Ammon's horn (tissue), 1 donor: ENCODE measurements at places on chromosomes 6 and 20.

GRCh38 chr6:20661721-20662120 is 127.5 kb downstream of the CDKAL1 start:
- DNase-seq: no peak

DNA sequence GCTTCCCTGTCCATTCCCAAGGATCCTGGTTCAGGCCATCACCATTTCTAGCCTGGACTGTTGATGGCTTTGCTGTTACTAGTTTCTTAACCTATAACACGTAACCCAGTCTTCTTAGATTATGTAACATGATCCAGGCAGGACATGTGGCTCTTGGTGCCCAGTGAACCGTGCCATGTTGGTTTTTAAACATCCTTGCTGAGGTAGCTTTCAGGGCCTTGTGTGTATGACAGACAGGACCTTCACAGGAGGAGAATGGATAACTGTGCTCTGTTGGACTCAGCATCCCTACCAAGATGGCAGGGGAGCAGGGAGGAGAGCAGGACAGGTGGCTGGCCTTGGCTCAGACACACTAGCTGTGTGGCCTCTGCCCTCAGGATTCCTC is 46.8 kb downstream of the PANK2 start:
- no peak for DNase-seq

GRCh38 chr6:84560436-84561390 is 203.7 kb downstream of the TBX18 start:
- DNase-seq: no peak

DNA sequence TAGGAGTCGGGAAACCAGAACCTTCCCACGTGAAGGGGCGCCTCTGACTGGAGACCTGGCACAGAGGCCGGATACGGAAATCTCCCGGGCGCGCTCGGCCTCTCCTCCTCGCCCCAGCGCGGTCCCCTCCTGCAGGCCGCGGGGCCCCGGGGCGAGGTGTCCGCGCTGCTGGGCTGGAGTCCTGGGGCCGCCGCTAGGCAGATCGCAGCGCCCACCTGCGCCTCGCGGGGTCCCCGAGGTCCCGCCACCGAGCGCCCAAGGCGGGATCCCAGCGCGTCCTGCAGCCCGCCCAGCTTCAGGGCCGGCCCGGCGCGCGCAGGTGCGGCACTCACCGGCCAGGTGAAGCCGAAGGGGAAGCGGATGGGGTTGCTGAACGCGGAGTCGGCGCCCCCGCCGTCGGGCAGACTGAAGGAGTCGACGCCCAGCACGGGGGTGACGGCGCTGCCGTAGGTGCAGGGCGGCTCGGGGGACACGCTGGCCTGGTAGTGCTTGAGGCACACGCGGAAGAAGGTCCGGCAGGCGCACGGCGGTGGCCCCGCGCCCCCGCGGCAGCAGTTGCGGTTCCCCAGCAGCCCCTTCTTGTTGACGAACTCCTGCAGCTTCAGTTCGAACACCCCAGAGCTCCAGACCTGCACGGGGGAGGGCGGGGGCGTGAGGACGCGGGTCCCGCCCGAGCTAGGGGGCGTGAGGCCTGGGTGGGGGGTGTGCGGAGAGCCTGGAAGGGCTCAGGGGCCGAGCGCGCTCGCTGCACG is 1.5 kb downstream of the DLL1 start:
- DNase-seq: no peak

- DNase-seq: no peak
These were observed 115.9 kb downstream of the BMP5 start for GRCh38 chr6:55759536-55759935.

GRCh38 chr6:14713008-14713960 is 532.6 kb upstream of the JARID2 start:
- DNase-seq: peak; percentile 55

GRCh38 chr6:109483735-109484057 is 677 bp upstream of the ZBTB24 start:
- DNase-seq: no peak

DNA sequence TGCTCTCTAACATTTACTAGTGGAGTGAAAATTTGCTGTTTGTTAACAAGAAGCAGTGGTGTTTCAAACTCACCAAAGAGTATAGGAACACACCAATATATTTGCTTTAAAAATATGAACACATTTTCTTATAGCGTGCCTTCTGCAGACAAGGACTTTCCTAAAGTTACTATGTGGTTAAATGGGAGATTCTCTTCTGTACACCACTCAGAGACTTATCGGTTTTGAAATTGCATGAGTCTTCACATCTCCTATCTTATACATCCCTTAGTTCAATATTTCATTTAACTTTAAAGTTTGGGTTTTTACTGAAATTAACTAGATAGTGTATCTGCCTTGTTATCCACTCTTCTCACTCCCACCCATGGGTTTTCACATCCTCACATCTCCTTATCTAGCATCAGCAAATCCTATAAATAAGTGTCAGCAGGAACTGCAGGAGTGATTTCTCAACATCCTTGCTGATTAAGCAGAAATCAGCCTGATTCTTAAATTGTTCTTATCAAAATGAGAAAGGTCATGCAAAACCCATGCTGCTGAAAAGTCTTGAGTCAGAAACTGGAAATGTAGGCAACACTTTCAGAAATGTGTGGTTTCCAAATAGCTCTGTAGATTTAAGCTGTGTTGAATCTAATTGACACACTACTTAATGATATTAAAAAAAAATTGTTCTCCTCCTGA is 1075.6 kb upstream of the GJE1 start:
- DNase-seq: no peak

DNA sequence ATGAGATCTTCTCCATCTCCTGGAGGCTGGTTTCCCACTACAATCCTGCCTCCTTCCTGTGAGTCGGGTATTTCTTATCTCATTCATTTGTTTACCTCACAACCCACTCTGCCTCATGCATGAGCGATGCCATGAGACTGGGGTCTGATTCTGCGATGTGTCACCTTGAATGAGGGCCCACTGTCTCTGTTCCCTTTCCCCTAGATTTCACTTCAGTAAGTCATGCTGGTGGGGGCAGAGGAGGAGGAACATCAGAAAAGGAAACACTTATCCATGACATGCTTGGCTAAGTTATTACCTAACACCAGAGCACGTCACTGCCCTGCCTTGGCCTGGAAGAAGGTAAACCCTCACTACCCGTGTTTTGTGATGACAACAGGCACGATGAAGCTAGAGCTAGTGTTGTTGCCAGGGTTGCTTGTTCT is 337.4 kb upstream of the PRDM1 start:
- DNase-seq: peak; percentile 4

DNA sequence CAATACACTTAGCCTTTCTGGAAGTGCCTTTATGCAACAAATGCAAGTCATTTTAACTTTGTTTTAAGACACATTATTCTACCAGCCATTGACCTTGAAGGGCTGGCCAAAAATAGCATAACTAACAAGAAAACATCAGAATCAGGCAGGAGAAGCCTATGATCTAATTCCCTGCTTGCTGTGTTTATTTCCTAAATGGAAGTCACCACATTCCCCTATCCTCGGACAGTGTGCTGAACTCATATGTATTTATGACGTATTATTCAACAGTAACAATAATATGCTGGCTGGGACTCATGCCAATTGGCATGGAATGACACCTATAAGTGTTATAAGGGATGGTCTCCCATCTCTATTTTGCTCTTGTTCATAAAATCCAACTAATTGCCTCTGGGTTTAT is 140.7 kb downstream of the MAP3K7 start:
- no peak for DNase-seq

DNA sequence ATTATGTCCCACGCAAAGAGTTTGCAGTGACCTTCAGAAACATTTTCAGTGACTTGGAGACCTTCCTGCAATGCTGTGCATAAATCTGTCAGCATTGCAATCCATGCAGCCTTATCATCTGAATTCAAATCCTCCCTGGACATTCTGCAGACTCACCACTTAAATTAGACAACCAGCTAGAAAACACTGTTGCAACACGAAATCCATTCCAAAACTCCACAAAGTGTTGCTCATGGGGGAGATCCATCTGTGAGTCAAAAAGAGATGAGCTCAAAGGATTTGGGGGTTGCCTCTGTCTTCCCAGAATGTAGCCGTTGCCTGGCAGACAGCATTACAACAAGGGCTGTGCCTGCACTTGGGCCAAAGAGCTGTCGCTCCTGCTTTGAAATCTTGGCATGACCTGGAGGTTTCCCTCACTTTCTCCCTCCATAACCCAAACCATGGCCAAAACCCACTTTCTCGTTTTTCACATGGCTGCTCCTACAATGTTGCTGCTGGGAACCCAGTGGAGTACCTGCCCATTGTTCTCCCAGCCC is 163.5 kb upstream of the CDYL start:
- DNase-seq: peak; percentile 38

GRCh38 chr6:47203938-47204611 is 105.6 kb downstream of the TNFRSF21 start:
- no peak for DNase-seq

DNA sequence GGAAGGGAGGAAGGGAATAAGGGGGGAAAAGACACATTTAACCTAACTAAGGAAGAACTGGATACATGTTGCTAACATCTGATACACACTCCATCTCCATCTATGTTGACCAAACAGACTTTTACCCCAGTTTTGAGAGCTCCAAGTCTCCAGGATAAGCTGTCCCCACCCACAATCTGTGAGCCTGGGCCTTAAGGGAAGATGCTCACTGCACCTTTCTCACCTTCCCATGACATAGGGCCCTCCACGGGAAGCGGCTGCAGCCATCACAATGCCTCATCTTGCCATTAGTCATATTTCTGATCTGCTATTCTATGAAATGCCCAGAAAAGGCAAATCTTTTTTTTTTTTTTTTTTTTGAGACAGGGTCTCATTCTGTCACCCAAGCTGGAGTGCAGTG is 126.6 kb upstream of the SALL4 start:
- DNase-seq: no peak

- DNase-seq: no peak
These were observed 22.4 kb downstream of the CALHM6 start for GRCh38 chr6:116483616-116484015.

DNA sequence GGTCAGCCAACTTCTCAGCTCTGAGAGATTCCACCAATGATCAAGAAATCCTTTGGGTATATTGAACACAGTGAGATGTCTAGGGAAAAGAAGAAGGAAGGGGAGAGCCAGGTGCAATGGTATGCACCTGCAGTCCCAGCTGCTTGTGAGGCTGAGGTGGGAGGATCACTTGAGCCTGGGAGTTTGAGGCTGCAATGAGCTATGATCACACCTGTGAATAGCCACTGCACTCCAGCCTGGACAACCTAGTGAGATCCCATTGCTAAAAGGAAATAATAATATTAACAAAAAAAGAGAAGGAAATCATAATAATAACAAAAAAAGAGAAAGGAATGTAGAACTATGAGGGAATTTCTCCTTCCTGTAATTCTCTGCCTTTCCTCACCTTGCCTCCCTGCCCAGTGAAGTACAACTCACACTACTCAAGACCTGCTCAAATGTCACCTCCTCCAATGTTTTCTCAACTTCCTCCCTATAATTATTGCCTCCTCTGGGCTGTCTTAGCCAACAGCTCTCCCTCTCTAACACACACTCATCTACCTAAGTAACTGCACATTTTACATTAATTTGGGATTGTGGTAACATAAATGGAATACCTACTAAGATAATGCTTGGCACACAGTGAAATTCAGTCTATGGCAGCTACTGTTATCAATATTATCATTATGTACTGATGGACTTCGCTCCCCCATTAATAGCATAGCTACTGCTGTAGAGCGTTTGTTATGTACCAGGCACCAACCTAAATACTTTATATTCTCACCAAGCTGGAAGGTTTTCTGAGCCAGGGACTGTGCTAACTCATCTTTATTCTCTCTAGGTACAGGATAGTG is 103.6 kb downstream of the KIF13A start:
- no peak for DNase-seq

DNA sequence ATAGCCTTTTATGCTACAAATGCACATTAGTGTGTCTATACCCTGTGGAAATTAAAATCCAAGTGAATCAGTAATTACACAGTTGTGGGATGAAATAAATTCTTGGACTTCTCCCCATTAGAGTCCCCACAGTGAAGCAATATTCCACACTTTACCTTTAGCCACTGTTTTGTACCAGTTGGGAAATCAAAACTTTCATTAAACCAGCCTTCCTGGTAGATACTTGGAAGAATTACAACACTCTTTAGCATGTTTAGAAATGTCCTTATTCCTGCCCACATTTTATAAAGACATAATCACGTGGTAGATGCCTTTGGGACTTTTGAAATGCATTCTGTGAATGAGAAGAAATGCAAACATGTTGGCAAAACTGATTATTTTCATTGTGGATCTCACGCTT is 49.0 kb upstream of the ANKEF1 start:
- no peak for DNase-seq

- DNase-seq: peak; percentile 56
These were observed 30.7 kb upstream of the TMEM14A start for GRCh38 chr6:52640170-52640569.
